ENCODE measurements at places on chromosomes 12 and 14. TPM values are rescaled to one million over a fixed set of nuclear protein-coding genes. Genes with fewer than 3 reads are reported as not detected.

DNA sequence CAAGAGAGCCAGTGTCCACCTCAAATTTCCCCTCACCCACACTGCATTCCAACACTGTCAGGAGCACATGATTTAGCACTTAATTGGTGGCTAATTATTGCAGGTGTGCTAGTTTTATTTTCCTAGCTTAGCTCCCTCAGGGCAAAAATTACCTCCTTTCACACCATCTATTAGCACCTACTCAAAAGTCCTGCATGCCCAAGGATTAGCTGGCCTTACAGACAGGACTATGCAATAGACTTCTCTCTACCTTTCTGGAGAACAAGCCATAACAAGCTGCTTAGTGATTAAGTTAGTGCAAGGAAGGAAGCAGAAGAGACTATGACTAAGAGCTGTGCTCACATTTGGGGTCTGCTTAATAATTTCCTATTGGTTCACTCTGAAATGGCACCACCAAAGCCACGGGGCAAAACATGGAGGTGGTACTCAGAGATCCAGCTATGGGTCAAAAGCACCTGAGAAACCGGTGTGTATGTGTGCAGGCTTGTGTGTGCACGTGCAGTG lies 69.5 kb downstream of the STON2 start:
- H3K4me3 ChIP-seq = no peak overlapping the region
- no peak for DNase-seq
- no peaks in the 10 kb centered on the region for H3K4me1 ChIP-seq
- H3K27me3 ChIP-seq = no peaks in the 10 kb centered on the region

- no peak for DNase-seq
- no peaks in the 10 kb centered on the region for H3K27me3 ChIP-seq
- peak overlapping the region; percentile 93 for H3K27ac ChIP-seq
- peaks cover 22% of the 10 kb centered on the region for H3K4me1 ChIP-seq
- H3K4me3 ChIP-seq = peak overlapping the region; percentile 100
Measured at GRCh38 chr12:27709932-27710591, 570 bp upstream of the MRPS35 start.

- H3K4me3 ChIP-seq = no peak overlapping the region
- H3K27me3 ChIP-seq = no peaks in the 10 kb centered on the region
- H3K36me3 ChIP-seq = no peaks in the 10 kb centered on the region
- H3K4me1 ChIP-seq = peaks cover 15% of the 10 kb centered on the region
- no peak overlapping the region for H3K27ac ChIP-seq
Measured at GRCh38 chr14:93304771-93305170, 28.1 kb downstream of the BTBD7 start.

GRCh38 chr12:101619858-101620761 lies 25.3 kb downstream of the MYBPC1 start:
- no peaks in the 10 kb centered on the region for H3K36me3 ChIP-seq
- no peak overlapping the region for H3K4me3 ChIP-seq
- no peaks in the 10 kb centered on the region for H3K27me3 ChIP-seq
- H3K27ac ChIP-seq = no peak overlapping the region
- no peak for DNase-seq
- H3K4me1 ChIP-seq = no peaks in the 10 kb centered on the region

GRCh38 chr12:25533150-25533549 lies 19.9 kb downstream of the LMNTD1 start:
- H3K4me1 ChIP-seq = no peaks in the 10 kb centered on the region
- H3K27me3 ChIP-seq = no peaks in the 10 kb centered on the region
- H3K36me3 ChIP-seq = no peaks in the 10 kb centered on the region
- H3K4me3 ChIP-seq = no peak overlapping the region
- no peak overlapping the region for H3K27ac ChIP-seq

- no peaks in the 10 kb centered on the region for H3K27me3 ChIP-seq
- H3K36me3 ChIP-seq = no peaks in the 10 kb centered on the region
- peaks cover 37% of the 10 kb centered on the region for H3K4me1 ChIP-seq
- no peak overlapping the region for H3K27ac ChIP-seq
- no peak for DNase-seq
Measured at GRCh38 chr14:102584871-102585869, 7.3 kb upstream of the RCOR1 start.

GRCh38 chr12:11134305-11134704 lies at the start of gene TAS2R30:
Gene TAS2R30 (minus strand): TSS chr12:11134644. CDS start chr12:11134244, 400 bp downstream.
- no peak for DNase-seq
- no peak within 1 kb of the TSS for H3K27ac ChIP-seq
- no peaks in the 10 kb centered on the region for H3K36me3 ChIP-seq
- no peaks in the 10 kb centered on the region for H3K4me1 ChIP-seq
- H3K27me3 ChIP-seq = no peaks in the 10 kb centered on the region

DNA sequence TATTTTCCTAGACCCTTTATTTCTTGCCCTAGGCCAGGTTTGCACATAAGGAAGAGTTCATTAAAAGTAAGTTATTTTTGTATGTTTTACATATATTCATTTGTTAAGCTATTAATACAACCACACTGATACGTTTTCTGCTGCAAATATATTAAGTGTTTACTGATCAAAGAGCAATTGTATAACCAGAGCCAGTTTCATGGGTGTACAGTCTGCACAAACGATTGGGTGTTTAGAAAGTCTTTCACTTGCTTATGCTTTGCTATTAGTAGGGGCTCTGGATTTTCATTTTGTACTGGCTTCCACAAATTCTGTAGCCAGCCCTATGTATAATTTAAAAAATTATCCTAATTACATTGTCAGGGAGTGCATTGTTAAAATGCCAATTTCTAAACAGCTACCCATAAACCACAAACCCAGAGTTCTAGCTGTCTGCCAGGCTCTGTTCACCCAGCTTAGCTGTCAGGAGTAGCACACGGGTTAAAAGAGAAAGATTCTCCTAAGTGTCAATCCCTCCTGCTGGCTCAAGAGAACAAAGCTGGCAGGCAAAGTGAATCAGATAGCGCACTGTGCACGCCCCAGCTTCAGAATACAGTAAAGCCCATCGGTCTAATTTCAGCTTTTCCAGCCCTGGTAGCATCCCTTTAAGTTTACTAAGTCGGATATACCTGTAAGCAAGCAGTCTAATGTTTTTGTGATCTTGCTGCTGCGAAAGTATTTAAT lies 151.0 kb upstream of the LMO3 start:
- no peak for DNase-seq
- H3K4me1 ChIP-seq = no peaks in the 10 kb centered on the region
- no peaks in the 10 kb centered on the region for H3K27me3 ChIP-seq
- no peaks in the 10 kb centered on the region for H3K36me3 ChIP-seq
- H3K4me3 ChIP-seq = no peak overlapping the region
- H3K27ac ChIP-seq = no peak overlapping the region

- H3K4me1 ChIP-seq = no peaks in the 10 kb centered on the region
- H3K4me3 ChIP-seq = no peak overlapping the region
- no peak for DNase-seq
- H3K27ac ChIP-seq = no peak overlapping the region
- 0 out of 2 replicates have a peak, but pooled peaks cover 4% of the 10 kb centered on the region for H3K27me3 ChIP-seq
- H3K36me3 ChIP-seq = no peaks in the 10 kb centered on the region
Measured at GRCh38 chr12:81222846-81223592, 145.1 kb downstream of the ACSS3 start.

GRCh38 chr14:87491816-87492215 lies 501.2 kb downstream of the GALC start:
- H3K4me3 ChIP-seq = no peak overlapping the region
- no peaks in the 10 kb centered on the region for H3K36me3 ChIP-seq
- H3K27me3 ChIP-seq = no peaks in the 10 kb centered on the region
- DNase-seq = no peak
- H3K27ac ChIP-seq = no peak overlapping the region

DNA sequence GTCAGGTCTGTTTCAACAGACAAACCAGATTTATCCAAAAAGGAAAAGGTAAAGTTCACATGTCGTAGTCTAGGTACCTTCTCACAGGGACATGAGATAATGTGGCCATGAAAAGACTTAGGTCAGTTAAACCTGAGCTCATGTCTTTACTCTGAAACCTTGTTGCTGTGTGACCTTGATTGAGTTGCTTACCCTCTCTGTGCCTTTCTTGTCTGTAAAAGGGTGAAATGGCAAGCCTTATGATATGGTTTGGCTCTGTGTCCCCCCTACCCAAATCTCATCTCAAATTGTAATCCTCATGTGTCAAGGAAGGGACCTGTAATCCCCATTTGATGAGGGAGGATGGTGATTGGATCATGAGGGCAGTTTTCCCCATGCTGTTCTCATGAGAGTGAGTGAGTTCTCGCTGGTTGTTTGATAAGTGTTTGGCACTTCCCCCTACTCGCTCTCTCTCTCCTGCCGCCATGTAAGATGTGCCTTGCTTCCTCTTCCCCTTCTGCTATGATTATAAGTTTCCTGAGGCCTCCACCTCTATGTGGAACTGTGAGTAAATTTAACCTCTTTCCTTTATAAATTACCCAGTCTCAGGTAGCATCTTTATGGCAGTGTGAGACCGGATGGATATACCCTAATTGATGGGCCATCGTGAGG lies 299.8 kb downstream of the ADGRD1 start:
- H3K36me3 ChIP-seq = no peaks in the 10 kb centered on the region
- no peak overlapping the region for H3K4me3 ChIP-seq
- H3K27me3 ChIP-seq = peaks cover 7% of the 10 kb centered on the region
- H3K27ac ChIP-seq = no peak overlapping the region
- DNase-seq = no peak
- no peaks in the 10 kb centered on the region for H3K4me1 ChIP-seq

GRCh38 chr12:110029290-110029815 lies 19.0 kb downstream of the C12orf76 start:
- peaks cover 5% of the 10 kb centered on the region for H3K36me3 ChIP-seq
- H3K4me3 ChIP-seq = no peak overlapping the region
- DNase-seq = no peak
- 0 out of 2 replicates have a peak, but pooled peaks cover 4% of the 10 kb centered on the region for H3K4me1 ChIP-seq

The GYS2 gene
- not detected for total RNA-seq

- no peak overlapping the region for H3K4me3 ChIP-seq
- H3K36me3 ChIP-seq = no peaks in the 10 kb centered on the region
- no peak for DNase-seq
- no peaks in the 10 kb centered on the region for H3K27me3 ChIP-seq
- H3K4me1 ChIP-seq = no peaks in the 10 kb centered on the region
Measured at GRCh38 chr12:1914114-1914911, 4.1 kb downstream of the CACNA2D4 start.

The DNAI7 gene
- 0.52 TPM for total RNA-seq

DNA sequence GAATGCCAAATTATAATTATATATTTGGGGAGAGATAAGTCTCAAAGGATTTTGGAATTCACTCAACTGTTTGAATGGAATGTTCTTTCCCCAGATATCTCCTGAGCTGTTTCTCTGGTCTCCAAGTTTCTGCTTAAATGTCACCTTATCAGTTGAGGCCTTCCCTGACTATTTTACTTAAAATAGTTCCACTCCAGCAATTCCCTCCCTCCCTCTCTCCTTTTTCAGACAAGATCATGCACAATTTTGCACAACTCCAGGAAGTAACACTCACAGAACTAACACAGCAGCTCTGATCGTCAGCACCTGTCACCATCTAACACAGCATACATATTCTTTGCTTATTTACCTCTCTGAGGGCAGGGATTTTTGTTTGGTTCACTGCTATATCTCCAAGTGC lies 12.5 kb downstream of the BTG1 start:
- H3K36me3 ChIP-seq = no peaks in the 10 kb centered on the region
- DNase-seq = no peak
- H3K4me3 ChIP-seq = no peak overlapping the region
- peaks cover 31% of the 10 kb centered on the region for H3K4me1 ChIP-seq
- no peaks in the 10 kb centered on the region for H3K27me3 ChIP-seq

DNA sequence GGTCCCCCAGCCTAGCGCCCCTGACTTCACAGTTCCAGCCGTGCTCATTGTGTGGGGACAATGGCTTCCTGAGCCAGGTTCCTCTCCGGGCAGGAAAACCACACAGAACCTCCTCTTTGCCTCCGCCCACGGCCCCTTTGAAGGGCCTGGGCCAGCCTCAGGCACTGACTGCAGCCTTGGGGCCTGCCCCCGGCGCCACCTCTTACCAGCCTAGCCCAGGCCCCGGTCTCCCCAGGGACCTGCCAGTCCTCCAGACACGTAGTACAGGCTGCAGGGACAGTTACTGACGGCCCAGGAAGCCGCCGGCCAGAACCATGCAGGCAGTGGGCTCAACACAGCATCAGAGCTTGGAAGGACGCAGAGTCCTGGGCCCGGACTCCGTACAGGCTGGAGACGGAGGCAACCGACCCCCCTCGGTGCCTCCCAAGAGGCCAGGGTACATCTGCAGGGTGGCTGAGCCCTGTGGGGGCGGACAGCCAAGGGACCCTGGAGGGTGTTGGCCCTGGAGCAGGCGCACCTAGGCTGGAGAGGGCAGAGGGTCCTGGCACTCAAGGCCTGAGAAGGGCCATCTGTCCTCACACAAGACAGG lies 20.9 kb upstream of the NUDT14 start:
- H3K36me3 ChIP-seq = no peaks in the 10 kb centered on the region
- peak overlapping the region; percentile 8 for H3K27ac ChIP-seq

GRCh38 chr12:125434936-125435443 lies 369.8 kb downstream of the AACS start:
- H3K4me1 ChIP-seq = no peaks in the 10 kb centered on the region
- DNase-seq = no peak
- H3K36me3 ChIP-seq = no peaks in the 10 kb centered on the region
- peaks cover 3% of the 10 kb centered on the region for H3K27me3 ChIP-seq

GRCh38 chr12:92349635-92350034 lies 204.0 kb upstream of the BTG1 start:
- no peaks in the 10 kb centered on the region for H3K36me3 ChIP-seq
- no peak overlapping the region for H3K4me3 ChIP-seq
- no peak overlapping the region for H3K27ac ChIP-seq

The KRT78 gene
- total RNA-seq = not detected

DNA sequence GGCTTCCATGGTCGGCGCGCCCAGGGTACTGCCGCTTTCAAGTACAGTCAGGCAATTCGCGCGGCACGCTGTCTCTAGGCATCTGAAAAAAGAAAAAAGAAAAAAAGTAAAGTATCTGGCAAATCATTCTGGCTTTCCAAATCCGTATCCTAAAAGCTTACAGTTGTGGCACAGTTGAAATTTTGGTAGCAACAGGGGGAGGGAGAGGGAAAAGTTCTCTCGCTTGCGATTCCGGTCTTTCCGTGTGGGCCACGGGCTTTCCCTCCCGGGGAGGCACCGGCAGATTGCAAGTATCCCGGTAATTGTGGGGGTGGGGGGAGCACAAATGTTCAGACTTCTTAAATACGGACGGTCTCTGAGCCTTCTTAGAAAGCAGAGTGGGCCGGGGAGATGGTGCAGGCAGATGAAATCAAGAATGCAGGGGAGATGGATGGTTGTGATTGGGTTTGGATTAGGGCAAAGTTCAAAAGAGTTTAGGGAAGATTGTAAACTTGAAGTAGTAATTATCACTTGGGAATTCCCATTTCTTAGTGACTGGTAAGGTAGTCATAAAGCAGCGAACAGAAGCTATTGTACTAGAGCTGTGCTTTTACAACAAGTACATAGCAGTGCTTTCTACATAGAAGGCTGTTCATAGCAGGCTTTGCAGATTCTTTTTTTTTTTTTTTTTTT lies 1.2 kb downstream of the SOCS2 start:
- H3K4me1 ChIP-seq = peaks cover 24% of the 10 kb centered on the region
- no peak overlapping the region for H3K4me3 ChIP-seq
- H3K27me3 ChIP-seq = no peaks in the 10 kb centered on the region
- no peak for DNase-seq
- peaks cover 18% of the 10 kb centered on the region for H3K36me3 ChIP-seq
- H3K27ac ChIP-seq = no peak overlapping the region

DNA sequence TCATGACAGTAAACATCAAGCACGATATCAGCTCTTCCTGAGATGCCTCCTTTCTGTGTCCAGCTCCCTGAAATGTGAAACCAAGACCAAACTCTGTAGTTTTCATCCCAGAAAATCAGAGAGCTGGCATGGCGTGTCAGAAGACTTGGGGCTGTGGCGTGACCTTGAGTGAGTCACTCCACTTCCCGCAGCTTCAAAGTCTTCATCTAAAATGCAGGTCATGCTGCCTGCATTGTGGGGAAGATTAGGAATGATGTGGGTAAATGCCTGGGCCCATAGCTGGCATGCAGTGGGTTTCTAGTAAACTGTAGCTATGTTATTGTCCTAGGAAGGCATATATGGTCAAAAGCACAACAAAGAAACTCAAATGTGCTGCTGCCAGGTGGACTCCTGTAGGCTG lies 28.8 kb downstream of the OAS2 start:
- H3K4me3 ChIP-seq = no peak overlapping the region
- H3K27me3 ChIP-seq = no peaks in the 10 kb centered on the region
- H3K4me1 ChIP-seq = peaks cover 14% of the 10 kb centered on the region
- DNase-seq = peak; percentile 4

The TAS2R7 gene
- not detected for total RNA-seq
